ENCODE measurements at places on chromosomes 6 and 20.

GRCh38 chr20:16761305-16761829 lies 13.2 kb downstream of the OTOR start:
- DNase-seq = peak; percentile 80

GRCh38 chr20:58921564-58921963 lies 59.5 kb upstream of the NELFCD start:
- no peak for DNase-seq

GRCh38 chr20:35237486-35237885 lies 11.0 kb downstream of the MMP24 start:
- DNase-seq = no peak

GRCh38 chr6:137951064-137951597 lies 84.1 kb downstream of the TNFAIP3 start:
- no peak for DNase-seq

GRCh38 chr6:164152611-164153010 lies 738.1 kb downstream of the QKI start:
- DNase-seq = no peak

- no peak for DNase-seq
Observed at GRCh38 chr6:53128842-53129241, 19.8 kb downstream of the GCM1 start.

DNA sequence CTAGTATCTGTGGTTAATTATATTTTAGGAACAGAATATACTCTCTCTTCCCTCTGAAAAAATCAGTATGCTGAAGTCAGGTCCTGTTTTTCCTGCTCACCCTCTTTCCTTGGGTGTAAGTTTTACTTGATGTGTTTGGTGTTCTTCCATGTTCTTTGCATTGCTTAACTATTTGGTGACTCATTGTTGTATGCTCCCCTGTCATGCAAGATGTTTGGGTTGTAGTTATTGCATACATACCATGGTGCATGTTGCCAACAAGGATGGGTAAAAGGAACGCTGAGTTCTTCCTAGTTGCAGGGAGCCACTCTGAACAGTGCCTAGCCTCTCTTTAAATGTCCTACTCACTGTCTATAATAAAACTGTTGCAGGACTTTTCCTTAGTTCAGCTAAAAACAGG lies 207.9 kb upstream of the LAMP5 start:
- no peak for DNase-seq

- no peak for DNase-seq
Observed at GRCh38 chr6:5778317-5778857, 228.3 kb downstream of the NRN1 start.
